ENCODE measurements at places on chromosomes 6 and 20. TPM values are rescaled to one million over a fixed set of nuclear protein-coding genes. Genes with fewer than 3 reads are reported as not detected.

ENPP4 gene
- total RNA-seq, result 8.7 TPM

GRCh38 chr6:167476844-167477595 is 152.1 kb downstream of the TTLL2 start:
- DNase-seq, result no peak

DNA sequence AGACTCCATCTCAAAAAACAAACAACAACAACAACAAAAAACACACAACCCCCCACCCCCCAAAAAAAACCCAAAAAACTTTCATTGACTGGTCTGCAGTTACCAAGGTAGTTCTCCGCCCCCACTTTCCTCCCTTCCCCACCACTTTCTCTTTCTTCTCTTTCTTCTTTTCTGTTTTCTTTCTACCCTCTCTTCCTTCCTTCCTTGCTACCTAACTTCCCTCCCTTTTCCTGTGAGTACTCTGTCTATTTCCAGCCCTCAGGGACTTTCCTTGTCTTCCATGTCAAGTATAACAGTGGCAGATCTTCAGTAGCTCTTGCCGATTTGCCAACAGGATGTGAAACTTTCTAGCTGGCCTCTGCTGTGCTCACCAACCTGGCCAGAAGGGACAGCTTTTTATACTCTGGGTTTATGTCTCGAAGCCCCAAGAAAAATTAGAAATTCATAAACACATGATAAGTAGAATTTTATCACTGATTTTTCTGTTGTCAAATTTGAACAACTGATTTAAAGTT is 399.5 kb downstream of the QKI start:
- DNase-seq, result no peak

- DNase-seq, result no peak
These were observed 336.9 kb downstream of the CD83 start for GRCh38 chr6:14454473-14454775.

- DNase-seq, result no peak
These were observed 234.5 kb upstream of the THEMIS start for GRCh38 chr6:128135325-128135724.

RBM24 gene
- 0.74 TPM for total RNA-seq

WFDC2 gene
- total RNA-seq, result not detected

GRCh38 chr6:83711958-83712357 is 3.1 kb upstream of the SNAP91 start:
- no peak for DNase-seq

GRCh38 chr6:98116455-98116854 is 717.9 kb upstream of the POU3F2 start:
- DNase-seq, result no peak

GRCh38 chr6:143176090-143177021 is 115.7 kb downstream of the AIG1 start:
- DNase-seq, result no peak

DNA sequence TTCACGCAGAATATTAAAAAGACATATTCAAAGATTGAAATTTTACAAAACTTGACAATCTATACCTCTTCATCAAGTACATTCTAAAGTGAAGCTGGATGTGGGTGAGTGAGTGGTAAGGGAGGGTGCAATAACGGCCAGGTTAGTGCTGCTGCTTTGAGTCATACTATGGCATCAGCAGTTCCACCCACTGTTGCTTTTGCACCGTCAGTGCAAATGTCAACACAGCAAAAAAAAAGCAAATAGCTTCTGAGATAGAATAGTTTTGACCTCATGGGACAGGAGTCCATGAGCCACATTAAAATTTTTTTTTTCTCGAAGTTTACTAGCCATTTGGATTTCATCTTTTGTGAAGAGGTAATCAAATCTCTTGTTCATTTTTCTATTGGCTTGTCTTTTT is 31.8 kb downstream of the PSMF1 start:
- DNase-seq, result no peak

- DNase-seq, result peak; percentile 60
These were observed at the start of gene VEGFA for GRCh38 chr6:43769526-43770371. VEGFA (plus strand) TSS chr6:43770211.

DNA sequence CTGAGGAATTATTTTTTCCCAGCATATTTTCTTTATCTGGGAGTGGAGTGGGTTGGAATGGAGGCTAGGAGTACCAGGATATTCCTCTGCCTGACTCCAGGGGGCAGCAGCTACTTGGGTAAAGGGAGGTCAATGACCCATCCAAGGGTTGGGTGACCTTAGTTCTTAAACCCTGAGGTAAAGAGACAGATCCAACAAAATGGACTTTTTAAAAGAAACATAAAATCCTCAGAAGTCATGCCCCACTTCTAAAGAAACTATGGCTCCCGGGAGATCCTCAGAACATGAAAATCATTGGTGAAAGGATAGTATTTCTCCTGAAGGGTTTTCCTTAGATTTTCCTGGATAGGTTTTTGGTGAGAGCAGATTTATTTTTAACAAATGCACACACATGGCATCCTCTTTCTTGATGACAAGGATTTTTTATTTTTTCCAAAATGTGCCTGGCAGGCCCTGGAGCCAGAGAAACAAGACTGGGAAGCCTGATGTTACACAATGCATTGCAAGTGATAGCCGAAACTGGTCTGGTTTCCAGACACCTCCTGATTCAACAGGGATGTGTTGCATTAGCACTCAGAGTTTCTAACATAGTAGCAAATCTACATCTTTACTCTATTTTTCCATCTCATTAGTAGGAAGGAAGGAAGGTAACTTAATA is 240.9 kb upstream of the BTBD3 start:
- peak; percentile 19 for DNase-seq

DNA sequence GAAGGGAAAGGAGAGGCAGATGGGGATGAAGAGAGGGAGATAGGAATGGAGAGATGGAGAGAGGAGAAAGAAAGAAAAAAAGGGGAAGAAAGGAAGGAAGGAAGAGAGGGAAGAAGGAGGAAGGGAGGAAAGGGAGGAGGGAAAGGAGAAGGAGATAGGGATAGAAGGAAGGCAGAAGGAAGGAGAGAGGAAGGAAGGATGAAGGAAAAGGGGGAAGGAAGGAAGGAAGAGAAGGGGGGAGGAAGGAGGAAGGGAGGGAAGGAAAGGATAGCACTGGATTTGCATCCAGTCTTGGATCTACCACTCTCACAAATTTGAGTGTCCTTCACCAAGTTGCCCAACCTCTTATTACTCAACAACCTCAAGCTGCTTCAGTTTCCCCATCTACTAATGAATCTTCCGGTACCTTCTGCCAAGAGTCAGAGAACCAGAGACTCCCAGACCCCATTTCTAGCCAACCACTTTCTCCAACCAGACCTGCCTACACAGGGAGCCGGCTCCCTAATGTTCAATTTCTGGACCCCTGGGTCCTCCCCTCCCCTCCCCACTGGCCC is 79.7 kb upstream of the FOXP4 start:
- DNase-seq, result no peak

MARCKS gene
- total RNA-seq, result 171 TPM

MYBL2 gene
- 41.9 TPM for total RNA-seq

- DNase-seq, result no peak
These were observed 430.8 kb upstream of the RUNX2 start for GRCh38 chr6:44897316-44897715.

DNA sequence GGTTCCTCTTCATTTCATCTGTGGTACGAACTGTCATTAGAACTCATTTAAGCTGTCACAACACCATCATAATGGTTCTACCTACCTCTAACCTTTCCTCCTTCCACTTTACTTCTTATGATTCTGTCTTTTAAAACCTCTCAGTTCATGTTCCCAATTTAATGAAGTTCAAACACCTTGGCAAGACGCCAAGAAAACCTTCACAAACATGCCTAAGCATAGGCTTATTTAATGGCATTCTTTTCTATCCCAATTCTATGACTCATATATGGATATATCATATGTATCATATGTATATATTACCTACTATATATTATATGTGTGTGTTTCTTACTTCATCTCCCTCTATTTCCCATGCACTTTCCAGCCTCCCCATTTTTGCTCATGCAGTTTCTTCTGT is 283.4 kb upstream of the TBX18 start:
- DNase-seq, result no peak

DNA sequence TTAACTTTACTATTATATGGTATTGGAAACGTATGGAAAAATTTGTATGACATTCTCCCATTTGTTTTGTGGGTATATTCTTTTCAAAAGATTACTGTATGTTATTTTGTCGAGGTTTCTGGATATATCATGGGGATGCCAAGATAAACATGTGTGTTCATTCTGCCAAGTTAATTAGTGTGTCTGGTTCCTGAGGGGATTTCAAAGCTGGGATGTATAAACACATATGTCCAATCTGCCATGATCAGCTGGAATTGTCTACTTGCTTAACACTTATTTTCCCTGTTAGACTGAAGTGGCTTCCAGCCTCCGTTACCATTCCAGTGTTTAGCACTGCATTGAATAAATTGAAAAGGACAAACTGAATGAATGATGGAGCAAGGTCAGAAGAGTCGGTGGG is 86.2 kb downstream of the DNAH8 start:
- DNase-seq, result no peak

GRCh38 chr6:141548966-141549365 is 583.8 kb upstream of the GJE1 start:
- no peak for DNase-seq

GRCh38 chr20:33658510-33658909 is 3.6 kb upstream of the C20orf144 start:
- no peak for DNase-seq

CPXM1 gene
- 0.26 TPM for total RNA-seq

GRCh38 chr6:154247119-154247861 is 109.3 kb downstream of the IPCEF1 start:
- no peak for DNase-seq

- no peak for DNase-seq
These were observed 16.5 kb upstream of the ATXN1 start for GRCh38 chr6:16777794-16778193.

- no peak for DNase-seq
These were observed 1.7 kb downstream of the SCML4 start for GRCh38 chr6:107822176-107823046.

- no peak for DNase-seq
These were observed 1.5 kb downstream of the EPM2A start for GRCh38 chr6:145733810-145734209.

PAX1 gene
- not detected for total RNA-seq

GRCh38 chr6:14270925-14271788 is 153.6 kb downstream of the CD83 start:
- no peak for DNase-seq

DNA sequence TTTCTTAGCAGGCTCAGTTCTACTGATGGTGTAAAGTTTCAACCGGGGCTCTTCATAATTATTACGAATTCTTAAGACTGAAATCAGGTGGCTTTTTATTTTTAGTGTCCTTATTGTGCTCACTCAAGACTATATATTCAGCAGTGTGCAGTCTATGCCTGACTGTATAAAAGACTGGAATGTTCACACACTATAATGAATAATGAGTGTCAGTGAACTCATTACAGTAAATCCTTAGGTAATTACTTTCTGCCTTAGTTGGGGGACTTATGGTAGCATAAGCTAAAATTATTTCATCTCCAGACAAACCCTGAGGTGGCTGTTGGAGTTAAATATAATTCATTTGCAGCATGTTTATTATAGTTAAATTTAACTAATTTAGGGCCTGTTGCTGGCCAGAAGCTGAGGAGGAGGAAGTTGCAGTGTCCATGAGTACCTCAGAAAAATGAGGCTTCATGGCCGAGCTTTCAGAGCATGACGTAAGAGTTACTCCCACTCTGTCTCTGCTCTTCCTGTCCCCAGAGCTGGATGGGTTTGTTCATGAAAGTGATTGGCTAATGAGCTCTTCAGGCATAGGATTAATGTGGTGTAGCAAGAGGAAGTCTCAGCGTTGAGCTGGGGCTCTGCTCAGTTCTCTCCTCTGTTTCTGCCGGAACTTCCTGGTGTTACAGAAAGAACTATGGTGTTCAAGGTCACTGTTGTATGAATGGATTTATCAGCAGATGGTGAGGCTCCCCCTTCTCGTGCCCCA is 335.7 kb downstream of the NRN1 start:
- no peak for DNase-seq

- DNase-seq, result no peak
These were observed 13.5 kb downstream of the CCR6 start for GRCh38 chr6:167136376-167136775.

FERMT1 gene
- 2.2 TPM for total RNA-seq

- no peak for DNase-seq
These were observed 60.7 kb upstream of the SHLD1 start for GRCh38 chr20:5689463-5689862.

DNA sequence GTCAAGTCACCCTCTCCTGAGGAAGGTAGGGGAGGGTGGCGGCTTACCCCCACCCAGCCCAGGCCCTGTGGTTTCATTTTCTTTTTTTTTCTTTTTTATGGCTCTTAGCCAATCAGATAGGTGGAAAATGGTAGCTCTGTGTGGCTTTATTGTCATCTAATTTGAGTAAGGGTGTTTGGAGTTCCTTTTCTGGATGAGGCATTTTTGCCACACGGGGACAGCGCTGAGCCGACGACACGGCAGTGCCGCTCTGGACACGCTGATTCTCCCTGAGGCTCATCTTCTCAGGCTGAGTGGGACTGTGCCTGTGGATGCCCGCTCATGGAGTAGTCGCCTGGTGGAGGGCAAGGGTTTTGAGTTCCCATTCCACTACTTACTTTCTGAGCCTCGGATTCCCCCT is 37.6 kb upstream of the ANGPT4 start:
- DNase-seq, result no peak

All from pulmonary artery endothelial cell (primary cell).